ENCODE measurements at places on chromosomes 12 and 14.

DNA sequence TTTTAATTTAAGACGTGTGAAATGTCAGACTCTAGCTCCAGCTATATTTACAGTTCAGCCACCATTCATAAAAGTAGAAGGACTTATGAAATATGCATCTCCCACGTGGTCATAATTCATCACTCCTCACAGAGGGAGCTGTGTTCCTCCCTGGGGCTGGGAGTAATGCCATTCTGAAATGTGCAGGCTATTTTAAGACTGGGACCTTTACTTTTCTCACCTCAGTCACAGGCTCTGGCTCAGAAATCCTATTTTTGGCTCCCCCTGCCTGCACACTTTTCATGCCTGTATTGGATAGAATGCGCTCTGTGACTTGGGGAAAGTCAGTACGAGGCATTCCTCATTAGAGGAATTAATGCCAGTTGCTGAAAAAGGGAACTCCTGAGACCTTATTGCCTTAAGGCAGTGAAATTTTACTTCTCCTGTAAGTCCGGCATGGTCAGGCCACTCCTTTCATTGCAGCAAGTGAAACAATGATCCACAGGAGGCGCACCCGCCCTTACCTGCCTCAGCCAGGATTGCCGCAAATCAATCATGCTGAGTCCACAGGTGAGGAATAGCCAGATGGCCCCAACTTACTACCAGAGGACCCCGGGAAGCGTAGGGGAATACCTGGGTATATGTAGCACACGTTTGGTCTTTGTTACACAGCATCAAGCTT is 1133.2 kb upstream of the TMEM132C start:
- DNase-seq = no peak

- DNase-seq = no peak
Observed at GRCh38 chr14:98705871-98706300, 566.1 kb downstream of the BCL11B start.

DNA sequence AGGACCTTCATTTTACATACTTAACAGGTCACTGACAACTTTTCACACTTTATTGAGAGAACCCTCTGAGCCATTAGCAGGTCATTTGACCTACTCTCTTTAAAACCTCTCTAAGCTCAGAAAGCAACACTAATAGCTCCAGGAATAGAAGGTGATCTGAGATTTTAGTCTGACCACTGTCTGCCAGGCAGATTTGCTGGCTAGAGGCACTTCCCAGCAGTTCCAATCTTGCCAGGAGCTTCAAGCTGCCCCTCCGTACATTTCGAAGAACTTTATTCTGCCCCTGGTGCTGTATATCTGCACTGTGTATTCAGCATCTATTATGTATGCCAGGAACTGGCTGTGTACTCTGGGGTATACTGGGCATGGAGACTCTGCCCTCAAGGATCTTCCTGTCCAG is 56.3 kb downstream of the GPHB5 start:
- no peak for DNase-seq

DNA sequence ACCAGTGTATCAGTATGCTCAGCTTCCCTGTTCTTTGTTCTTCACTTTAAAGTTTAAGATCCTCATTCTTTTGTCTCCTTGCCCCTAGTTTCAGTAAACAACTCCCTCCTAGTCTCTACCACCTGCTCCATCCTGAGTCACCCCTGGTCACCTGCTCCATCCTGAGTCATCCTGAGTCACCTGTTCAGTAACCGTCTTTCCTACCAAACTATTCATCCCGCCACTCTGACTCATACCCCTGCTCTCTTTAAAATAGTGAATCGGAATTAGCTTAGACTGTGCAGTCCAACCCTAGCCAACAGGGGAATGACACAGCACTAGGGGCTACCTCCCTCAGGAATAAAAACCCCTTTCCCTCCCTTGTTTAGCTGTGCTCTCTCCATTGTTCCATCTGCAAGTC is 888.1 kb upstream of the MDGA2 start:
- no peak for DNase-seq

DNA sequence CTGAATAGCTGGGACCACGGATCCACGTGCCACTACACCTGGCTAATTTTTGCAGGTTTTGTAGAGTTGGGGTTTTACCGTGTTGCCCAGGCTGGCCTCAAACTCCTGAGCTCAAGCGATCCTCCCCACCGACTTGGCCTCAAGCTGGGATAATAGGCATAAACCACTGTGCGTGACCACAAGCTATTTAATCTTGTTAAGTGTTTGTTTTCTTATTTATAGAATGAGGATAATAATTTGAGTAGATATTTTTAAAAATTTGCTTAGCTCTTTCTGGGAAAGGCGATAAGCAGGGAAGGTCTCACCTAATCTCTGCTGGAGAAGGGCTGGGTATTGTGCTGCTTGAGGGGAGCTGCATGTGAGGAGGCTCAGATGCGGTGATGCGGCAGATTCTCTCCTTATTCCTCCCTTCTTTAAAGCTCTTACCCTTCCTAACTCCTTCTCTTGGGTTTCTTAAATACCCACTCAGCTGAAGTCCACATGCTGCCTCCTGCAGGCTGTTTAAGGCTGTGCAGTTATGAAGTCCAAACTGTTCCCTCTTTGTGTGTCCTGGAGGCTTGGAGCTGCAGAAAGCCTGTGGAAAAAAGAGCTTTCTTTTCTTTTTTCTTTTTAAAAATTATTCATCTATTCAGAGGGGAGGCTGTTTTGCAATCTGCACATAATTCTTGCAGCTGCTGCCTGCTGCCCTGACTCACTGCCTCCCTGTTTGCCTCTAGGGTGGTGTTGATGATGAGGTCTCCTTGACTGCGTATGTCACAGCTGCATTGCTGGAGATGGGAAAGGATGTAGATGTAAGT is 37.9 kb downstream of the A2ML1 start:
- DNase-seq = no peak

GRCh38 chr14:32932914-32933628 is 5.6 kb upstream of the NPAS3 start:
- no peak for DNase-seq

- DNase-seq = no peak
Observed at GRCh38 chr12:76445462-76445861, 97.2 kb upstream of the BBS10 start.

DNA sequence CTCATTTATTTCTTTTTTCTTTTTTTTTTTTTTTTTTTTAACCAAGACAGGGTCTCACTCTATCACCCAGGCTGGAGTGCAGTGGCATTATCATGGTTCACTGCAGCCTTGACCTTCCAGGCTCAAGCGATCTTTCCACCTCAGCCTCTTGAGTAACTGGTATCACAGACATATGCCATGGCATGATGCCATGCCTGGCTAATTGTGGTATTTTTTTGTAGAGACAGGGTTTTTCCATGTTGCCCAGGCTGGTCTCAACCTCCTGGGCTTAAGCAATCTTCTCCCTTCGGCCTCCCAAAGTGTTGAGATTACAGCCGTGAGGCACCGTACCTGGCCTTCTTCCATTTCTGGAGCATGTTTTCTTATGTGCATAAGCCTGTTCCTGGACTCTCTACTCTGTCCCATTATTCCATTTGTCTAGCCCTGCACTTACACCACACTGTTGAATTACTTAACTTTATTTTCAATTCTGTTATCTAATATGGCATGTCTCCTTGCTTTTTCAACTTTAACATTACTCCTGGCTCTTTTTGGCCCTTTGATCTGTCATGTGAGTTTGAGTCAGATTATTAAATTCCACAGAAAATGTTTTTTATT is 47.9 kb upstream of the PTGDR start:
- DNase-seq = no peak
